ENCODE measurements at places on chromosomes 5 and 9. TPM values are rescaled to one million over a fixed set of nuclear protein-coding genes. Genes with fewer than 3 reads are reported as not detected.
A peak's percentile ranks its signal among the peaks of the same experiment; 100 is the strongest.

- DNase-seq = no peak
Measured at GRCh38 chr5:64625678-64626077, 64.6 kb upstream of the SHISAL2B start.

DNA sequence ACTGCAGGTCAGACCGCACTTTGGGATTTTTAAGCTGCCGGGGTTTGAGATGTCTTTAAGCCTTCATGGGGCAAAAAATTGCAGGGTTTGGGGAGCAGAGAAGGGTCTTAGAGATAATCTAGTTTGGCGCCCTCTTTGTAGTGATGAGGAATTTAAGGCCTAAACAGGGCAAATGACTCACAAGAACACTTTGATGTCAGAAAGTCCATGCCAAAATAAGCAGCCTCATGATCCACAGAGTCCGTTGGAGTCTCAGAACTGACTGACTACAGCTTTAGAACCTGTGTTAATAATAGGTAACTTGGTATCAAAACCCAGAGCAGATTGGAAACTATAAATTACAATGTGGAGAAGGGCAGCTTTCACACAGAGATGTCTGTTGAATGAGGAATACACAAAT is 35.9 kb upstream of the PTGS1 start:
- DNase-seq = no peak

- no peak for DNase-seq
Measured at GRCh38 chr5:170722316-170722715, 61.2 kb upstream of the GABRP start.

DNA sequence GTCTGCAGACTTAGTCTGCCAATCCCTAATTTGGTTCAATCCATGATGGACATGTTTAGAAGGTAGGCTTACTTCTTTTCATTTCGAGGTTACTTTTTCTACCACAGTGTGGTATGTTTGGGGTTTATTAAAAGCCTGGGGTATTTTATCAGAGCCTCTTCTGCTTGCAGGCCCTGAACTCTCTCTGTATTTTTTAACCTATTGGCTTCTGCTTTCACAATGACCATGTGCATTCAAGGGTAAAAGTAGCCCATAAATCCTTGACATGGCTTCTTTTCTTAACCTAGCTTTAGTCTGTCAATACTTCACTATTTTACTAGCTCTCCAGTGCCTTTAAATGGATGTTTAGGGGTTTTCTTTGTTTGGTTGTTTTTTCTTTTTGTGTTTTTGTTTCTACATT is 286.6 kb downstream of the FER start:
- no peak for DNase-seq

GRCh38 chr5:168286386-168286785 is 5.1 kb upstream of the WWC1 start:
- DNase-seq = no peak

DNA sequence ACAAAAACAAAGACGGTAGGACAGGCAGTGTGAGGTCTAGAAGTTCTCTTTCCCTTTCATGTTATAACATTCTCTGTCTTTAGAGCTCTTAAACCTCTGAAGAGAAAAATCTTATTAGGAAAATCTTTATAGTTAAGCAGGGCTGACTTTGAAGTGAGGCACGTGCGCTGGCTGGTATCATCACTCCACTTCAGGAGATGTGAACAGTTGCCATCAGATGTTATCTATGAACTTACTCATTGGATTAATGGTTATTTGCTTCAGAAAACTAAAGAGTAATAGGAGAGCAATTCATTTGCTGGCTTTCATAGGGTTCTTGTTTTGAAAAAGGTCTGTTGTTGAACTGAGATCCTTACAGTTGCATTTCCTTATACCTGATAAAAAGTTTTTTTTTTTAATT is 25.7 kb downstream of the LRRTM2 start:
- DNase-seq = no peak

GRCh38 chr5:122172207-122172606 is 42.9 kb downstream of the ZNF474 start:
- no peak for DNase-seq

GRCh38 chr9:108356806-108357205 is 499.0 kb downstream of the ACTL7B start:
- no peak for DNase-seq

GRCh38 chr9:91036826-91037510 is 235.3 kb downstream of the SYK start:
- DNase-seq = peak; percentile 92

DNA sequence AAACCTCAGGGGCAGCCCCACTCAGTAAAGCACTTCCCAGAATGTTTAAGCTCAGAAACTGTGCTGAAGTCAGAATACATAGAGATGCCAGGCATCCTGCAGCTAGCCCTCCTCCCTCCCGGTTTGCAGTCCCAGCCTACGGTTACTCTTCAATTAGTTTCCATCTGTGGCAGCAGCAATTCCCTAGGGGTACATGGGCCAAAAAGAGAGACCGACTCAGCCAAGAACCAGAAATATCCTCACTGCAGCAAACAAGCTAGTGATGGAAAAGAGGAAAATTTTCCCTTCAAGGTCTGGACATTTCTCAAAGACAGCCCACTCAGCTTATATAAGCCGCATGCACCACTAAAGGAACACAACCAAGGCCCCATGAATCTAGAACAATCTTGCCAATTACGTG is 89.1 kb upstream of the PPP2R2B start:
- DNase-seq = no peak

DNA sequence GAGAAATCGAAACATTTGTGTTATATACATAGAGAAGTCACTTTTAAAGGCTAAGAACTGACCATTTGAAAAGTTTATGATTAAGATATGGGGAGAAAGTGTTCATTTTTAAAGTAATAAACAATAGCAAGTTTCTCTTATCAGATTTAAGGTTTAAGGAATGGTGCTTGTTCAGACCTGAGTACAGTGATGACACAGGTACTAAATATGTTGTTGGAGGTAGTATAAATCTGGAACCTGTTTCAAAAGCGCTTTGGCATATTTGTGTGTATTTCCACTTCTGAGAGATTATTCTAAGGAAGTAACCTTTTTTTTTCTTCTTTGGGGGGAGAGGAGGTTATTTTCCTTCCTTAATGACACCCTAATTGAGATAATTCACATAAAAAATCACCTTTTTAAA is 18.4 kb downstream of the CDC42SE2 start:
- DNase-seq = no peak

GRCh38 chr9:123609844-123610243 is 253.8 kb downstream of the CRB2 start:
- no peak for DNase-seq

GRCh38 chr9:88451160-88451559 is 62.9 kb downstream of the SPIN1 start:
- no peak for DNase-seq

- no peak for DNase-seq
Measured at GRCh38 chr9:69519470-69520240, 152.5 kb downstream of the APBA1 start.

- DNase-seq = no peak
Measured at GRCh38 chr5:129857116-129857515, 47.1 kb upstream of the CHSY3 start.

DNA sequence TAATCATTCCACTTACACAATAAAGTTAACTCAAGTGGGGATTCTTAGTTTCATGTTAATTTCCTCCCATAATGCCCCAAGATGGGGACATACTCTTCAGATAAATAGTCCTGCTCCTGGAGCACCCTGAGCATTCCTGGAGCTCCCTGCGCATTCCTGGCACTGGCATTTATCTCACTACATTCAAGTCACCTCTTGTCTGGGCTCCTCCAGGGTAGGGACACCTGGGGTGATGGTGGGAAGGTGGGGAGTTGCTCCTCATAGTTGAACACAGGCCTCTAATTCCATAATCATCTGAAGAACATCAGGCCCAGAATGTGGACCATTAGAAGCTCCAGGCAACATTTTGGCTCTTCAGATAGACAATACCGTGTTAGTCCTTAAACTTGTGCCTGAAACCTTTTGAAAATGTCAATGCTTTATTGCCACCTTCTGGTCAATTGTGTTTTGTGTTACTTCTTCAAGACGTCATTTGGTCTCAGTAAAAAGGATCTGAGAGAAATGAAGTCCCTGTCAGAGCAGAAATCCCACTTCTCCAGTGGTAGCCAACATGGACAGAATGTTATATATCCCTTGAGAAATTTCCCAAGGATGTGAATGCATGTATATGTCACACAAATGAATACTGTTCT is 14.2 kb upstream of the AGGF1 start:
- DNase-seq = no peak

- no peak for DNase-seq
Measured at GRCh38 chr9:137073992-137074399, 3.3 kb upstream of the UAP1L1 start.

DNA sequence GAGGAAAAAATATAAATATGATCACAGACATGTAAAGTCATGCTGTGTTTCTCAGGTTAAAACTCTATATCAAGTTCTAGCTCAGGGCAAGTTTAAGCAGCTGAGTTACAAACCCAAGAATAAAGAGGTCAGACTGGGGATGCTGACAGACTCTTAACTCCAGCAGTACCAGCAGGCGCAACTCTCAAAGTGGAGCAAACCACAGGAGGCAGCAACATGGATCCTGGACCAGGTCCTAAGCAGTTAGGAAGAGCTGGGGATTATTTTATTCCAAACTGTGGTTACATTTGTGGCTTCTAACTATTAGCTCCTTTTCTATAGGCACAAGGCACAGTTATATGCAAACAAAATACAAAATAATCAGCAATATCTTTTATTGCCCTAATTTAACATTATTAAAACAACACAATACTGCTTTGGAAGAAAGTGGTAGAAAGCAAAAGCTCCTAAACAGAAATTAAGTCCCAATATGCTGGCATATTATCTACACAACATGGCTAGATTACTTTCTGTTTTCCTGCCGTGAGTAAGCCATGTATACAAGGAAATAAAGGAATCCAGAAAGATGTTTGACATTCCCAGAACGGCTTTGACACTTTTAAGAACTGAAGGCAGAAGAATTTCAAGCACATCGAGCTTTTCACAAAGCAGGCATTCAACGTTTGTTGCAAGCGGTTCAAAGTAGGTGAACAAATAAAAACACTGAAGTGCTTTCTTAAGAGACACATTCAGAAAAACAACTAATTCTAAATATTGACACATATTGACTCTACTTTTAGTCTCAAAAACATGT is 378.8 kb upstream of the ZNF608 start:
- DNase-seq = no peak

DNA sequence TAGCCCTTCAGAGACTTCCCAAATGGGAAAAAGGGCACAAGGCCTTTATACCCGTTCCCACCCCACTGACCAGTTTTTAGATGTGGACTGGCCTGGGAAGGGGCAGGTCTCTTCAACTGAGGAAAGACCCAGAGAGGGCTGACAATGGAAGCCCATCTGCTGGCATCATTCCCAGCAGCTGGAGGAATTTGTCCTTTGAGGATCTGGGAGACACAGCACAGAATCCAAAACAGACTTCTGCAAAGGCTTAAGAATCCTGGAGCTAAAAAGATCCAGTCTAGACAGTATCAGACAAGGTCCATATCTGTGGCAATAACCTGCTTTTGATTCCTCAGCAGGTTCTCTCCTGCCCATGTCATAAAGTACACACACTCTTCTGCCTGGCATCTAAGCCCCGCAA is 329.2 kb downstream of the TMEM167A start:
- no peak for DNase-seq

GRCh38 chr9:115359017-115359780 is 241.2 kb upstream of the TNC start:
- DNase-seq = no peak

- peak; percentile 65 for DNase-seq
Measured at GRCh38 chr5:1594357-1595106, 70.8 kb upstream of the LPCAT1 start.

The TLX3 gene
- total RNA-seq = not detected

The STOM gene
- total RNA-seq = 143 TPM

The C9orf153 gene
- total RNA-seq = 1.8 TPM

The RHOBTB3 gene
- 73.1 TPM for total RNA-seq

The SPATA6L gene
- 0.51 TPM for total RNA-seq

The ASS1 gene
- 93.0 TPM for total RNA-seq

The ATOSB gene
- total RNA-seq = 0.59 TPM

The CCL21 gene
- 108 TPM for total RNA-seq

The FOXD4L4 gene
- total RNA-seq = not detected

The C5 gene
- total RNA-seq = 37.1 TPM

The CDX1 gene
- 0.34 TPM for total RNA-seq

The IQGAP2 gene
- total RNA-seq = 49.2 TPM

All from uterus (tissue), 4 donors.